Fibroblast of the conjunctiva (primary cell): ENCODE measurements at places on chromosomes 4 and X.

DNA sequence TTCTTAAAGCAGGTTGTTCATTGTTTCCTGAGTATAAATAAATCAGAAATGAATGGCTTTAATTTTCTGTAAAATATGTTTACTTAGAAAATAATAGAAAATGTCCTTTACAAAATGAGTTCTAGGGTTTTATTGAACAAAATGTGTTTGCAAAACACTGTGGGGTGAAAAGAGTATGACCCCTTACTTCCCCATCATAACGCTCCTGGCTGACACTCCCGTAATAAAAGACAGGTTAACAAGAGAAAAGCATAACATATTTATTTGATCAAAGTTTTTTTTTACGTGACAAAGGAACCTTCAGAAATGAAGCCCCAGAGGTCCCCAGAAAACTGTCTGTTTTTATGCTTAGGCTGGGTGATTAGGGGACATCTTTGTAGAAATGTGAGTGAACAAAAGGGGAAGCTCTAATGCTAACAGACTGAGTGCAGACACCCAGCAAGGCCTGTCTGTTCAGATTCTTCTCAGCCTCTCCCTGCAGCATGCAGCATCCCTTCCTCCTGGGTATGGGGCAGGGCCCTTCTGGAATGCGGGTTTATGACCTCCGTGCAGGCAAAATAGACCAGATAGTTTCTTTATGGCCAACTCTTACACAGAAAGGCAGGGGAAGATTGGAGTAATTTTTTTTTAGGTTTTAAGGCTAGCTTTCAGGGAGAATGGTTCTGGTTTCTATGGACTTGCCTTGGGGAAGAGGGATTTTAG is 26.1 kb downstream of the ZFP42 start:
- no peak for DNase-seq

DNA sequence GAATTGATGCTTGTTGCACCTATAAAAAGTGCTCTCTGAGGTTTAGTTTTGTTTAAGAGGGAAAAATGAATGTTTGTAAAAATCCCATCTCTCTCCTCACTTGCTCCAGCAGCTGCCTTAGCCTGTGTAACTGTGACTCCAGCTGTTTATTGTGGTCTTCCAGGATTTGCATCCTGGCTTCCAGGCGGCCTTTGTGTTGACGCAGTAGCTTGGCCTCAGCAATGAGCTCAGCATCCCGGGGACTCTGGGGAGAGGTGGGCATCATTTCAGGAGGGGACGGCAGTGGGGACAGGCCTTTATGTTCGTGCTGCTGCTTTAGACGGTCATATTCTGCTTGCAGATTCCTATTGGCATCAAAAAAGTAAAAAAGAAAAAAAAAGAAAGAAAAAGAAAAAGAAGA is 75.3 kb upstream of the FTHL17 start:
- no peak for DNase-seq

DNA sequence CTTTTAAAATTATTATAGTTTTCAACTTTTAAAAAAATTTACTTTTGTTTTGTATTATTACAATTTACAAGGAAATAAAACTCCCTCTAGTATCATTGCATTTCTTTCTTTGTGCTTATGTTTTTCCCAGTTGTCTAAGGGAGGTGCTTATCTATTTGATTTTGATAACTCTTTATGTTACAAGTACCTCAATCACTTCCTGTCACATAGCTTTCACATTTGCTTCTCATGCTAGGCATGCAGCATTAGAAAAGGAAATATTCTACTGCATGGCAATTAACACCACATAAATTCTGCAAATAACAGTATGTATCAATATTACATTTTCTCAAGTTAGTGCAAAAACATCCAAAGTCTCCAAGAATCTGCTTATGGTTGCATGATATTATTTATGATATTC is 180.3 kb upstream of the HS3ST1 start:
- DNase-seq, result no peak

GRCh38 chrX:53071604-53072417 is 10.4 kb upstream of the TSPYL2 start:
- DNase-seq, result peak; percentile 36

DNA sequence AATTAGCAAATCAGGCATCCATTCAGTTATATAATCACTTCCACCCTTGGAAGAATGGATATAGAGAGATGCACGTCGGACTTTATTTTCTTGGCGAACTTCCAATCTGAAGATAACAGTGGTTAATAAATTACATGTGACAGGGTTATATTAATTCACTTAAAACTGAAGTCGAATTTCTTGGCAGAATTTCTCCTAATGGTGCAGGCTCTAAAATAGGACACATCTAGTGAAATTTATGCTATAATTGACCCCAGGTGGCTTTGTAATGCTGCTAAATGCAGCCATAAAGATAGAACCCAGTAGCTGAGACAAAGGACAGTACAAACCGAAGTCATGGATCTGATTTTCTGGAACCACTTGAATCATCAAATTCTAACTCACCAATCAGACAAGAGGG is 20.8 kb upstream of the SLC10A4 start:
- no peak for DNase-seq

DNA sequence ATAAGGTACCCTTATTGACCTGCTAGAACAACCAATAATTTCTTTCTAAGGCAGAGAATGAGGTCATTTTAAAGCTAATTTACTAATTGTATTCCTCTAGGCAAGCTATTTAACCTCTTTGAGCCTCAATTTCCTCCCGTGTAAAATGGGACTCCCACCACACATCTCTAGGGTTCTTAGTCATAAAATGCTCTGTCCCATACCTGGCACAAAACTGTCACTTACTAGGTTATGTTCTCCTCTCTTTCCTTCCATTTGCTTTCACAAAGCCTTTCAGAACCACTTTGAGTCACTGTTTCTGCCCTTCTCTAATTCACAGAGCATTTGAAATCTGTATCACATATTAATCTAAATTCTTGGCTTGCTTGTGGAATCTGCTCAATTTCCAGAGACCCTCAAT is 2.4 kb upstream of the GPR82 start:
- DNase-seq, result no peak

DNA sequence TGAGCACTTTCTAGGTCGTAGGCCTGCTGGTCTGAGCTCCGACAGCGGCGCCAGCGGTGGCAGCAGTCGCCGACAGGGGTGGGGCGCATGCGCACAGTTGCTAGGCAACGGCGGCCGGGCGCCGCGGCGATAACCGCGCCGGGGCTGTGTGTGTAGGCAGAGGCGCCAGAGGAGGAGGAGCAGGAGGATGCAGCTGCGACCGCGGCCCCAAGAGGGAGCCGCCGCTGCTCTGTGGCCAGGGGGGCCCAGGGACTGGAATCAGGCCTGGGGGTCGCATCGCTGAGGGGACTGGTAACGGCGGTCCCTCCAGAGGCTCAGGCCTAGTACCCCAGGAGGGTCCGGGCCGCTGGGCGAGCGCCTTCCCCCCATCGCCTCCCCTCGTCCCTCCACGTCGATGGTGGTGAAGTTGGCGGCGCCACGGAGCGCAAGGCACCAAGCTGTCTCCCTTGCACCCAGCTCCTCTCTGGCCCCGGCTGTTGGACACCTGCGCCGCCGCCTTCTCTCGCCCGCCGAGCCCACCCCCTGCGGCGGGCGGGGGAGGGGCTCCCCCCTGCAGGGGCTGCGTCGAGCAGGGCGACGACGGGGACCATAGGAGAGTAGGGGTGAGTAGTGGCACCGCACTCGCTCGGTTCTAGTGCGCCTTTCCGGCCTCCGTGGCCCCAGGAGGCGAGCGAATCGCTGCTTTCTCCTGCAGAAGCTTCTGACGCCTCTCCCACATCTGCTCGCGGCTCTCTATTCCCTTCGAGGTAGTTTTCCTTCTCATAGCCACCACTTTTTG is 58.6 kb upstream of the ZC4H2 start:
- DNase-seq, result peak; percentile 69

GRCh38 chr4:55176497-55176896 is 51.1 kb upstream of the KDR start:
- no peak for DNase-seq

- DNase-seq, result no peak
Measured at GRCh38 chr4:169658196-169658595, 37.8 kb downstream of the CLCN3 start.

DNA sequence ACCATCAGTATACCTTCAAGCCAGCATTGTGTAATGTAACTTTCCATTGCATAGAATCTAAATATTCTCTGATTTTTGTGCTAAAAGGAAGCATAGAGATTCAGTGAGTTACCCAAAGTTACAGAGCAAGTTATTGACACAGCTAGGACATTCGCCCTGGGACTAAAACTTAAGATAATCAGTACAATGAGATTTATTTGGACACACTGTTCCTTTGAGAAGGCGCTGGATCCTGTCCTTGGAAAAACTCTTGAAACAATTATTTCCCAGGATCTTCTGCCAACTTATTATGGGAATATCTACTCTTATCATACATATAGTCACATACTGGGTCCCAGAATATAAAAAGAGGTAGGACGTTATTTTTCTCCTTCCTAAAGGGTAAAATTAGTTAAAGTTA is 392.0 kb downstream of the UBE2NL start:
- DNase-seq, result no peak

GRCh38 chr4:168674866-168675265 is 178.0 kb downstream of the PALLD start:
- DNase-seq, result no peak

DNA sequence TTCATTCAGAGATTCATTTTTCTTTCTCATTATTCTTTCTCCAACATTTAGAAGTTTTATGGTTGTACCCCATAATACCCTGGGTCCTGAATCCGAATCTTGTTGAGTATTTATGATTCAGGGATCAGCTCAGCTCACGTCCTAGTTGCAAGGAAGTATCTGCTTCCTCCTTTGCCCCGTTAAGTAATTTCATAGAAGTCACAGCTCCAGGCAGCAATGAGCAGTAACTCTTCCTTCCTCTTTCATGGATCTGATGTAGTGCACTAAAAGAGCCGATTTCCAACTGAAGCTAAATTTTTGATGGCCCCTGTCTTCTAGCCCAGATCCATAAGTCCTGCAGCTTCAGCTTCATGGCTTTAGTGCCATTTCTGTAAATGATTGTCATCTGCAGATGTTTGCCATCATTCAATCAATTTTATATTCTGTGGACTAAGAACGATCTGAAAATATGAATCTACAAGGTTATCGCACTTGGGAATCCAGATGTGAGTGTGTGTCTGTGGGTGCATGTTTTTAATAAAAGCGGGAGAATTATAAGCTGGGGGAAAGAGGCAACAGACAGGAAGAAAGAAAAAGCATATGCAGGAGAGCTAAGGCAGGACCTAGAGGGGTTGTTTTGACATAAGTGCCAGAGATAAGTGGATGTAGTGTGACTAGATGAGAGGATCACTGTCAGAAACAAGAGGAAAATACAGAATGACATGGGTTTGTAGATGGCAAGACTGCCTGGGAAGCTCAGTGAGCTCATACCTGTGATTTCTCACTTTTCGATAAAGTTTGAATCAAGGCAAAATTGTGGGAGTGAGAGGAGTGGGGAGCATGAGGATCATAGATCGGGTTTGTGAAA is 17.5 kb downstream of the VEGFD start:
- DNase-seq, result no peak

- no peak for DNase-seq
Measured at GRCh38 chr4:113437129-113437528, 324.4 kb downstream of the CAMK2D start.

DNA sequence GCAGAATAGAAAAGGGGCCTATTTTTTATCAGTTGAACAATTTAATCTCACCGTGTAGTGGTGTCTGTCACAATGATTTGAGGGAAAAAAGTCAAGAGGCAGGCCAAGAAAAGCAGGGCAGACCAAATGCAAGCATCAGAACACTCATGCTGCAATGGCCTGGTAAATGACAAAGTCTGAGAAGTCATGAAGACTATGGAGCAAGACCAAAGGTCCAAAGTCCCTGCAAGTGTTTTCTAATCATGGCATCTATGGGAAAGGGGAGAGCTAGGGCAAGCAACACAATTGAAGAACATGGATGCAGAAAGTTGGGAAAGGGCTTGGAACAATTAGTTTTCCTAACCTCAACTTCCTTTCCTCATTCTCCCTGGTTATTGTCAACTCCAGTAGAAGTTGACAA is 147.7 kb upstream of the TLL1 start:
- no peak for DNase-seq

DNA sequence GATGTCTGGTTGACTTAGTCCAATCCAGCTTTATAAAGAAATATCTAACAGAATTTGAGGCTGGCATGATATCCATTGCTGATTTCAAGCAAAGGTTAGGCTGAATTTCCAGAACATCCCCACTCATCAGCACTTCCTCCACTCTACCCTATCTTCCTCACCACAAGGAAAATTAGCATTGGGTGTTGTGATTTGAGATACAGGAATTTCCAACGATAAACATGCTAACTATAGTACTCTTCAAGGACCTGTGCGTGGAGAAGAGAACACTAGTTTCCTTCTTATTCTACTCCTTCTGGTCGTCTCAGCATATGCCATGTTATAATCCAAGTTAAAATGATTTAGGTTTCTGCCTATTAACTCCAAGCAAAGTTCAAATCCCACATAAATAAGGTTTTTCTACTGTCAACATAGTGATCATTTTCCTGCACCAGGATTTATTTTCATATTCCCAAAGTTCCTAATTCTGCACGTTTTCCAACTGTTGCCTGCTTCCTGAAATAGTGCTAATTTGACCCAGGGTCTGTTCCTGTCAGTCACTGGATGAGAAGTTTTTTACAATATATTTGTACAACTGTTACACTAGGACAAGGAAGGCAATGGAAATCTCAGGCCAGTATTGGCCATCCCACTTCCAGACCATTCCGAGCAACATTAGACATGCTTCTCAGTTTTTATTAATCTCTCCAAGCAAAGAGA is 177.6 kb upstream of the EDNRA start:
- DNase-seq, result no peak

GRCh38 chr4:94758141-94758699 is 465 bp downstream of the BMPR1B start:
- no peak for DNase-seq

GRCh38 chrX:39903937-39904336 is 193.8 kb downstream of the BCOR start:
- DNase-seq, result no peak

- no peak for DNase-seq
Measured at GRCh38 chr4:179029683-179030082, 1587.4 kb upstream of the AGA start.

DNA sequence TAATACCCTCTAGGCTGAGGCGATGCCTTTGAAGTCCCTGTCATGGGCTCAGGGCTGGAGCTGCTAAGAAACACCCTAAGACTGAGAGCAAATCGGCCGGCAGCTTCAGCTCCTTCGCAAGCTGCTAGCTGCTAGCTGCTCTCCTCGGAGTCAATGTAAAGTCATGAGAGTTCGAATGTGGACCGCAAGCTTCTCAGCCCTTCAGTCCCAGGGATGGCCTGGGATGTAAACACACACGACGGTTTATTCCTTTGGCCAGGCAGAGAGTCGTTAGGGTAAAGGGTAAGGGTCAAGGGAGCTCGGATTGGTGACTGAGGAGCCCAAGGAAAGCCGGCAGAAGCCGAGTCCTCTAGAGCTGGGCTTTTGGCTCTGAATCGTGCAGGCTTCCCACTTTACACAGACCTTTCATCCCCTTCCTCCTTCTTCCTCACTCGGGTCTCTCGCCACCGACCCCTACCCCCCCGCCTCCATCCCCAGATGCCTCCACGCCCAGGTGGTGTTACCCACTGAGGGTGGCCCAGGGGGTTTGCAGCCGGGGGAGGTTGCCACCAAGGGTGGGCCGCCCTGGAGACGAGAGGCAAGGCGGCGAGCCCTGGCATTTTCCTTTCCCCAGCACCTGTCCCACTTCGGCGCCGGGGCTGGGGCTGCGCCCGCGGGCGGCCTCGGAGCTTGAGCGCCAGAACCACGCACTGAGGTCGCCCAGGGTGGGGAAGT is 3.1 kb upstream of the BCORL1 start:
- DNase-seq, result no peak

GRCh38 chr4:79209822-79210635 is 115.8 kb downstream of the NAA11 start:
- no peak for DNase-seq
